ENCODE measurements at places on chromosomes 2 and 18.

- no peak for DNase-seq
These were observed 547.0 kb downstream of the NUP35 start for GRCh38 chr2:183671233-183671632.

DNA sequence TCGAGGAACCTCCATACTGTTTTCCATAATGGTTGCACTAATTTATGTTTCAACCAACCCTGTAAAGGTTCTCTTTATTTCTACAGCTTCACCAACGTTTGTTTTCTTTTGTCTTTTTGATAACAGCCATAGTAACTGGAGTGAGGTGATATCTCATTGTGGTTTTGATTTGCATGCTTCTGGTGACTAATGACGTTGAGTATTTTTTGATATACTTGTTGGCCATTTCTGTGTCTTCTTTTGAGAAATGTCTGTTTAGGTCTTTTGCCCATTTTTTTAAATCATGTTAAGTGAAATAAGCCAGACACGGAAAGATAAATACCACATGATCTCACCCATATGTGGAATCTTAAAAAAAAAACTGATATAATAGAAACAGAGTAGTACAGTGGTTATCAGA lies 74.8 kb upstream of the SMIM21 start:
- no peak for DNase-seq

DNA sequence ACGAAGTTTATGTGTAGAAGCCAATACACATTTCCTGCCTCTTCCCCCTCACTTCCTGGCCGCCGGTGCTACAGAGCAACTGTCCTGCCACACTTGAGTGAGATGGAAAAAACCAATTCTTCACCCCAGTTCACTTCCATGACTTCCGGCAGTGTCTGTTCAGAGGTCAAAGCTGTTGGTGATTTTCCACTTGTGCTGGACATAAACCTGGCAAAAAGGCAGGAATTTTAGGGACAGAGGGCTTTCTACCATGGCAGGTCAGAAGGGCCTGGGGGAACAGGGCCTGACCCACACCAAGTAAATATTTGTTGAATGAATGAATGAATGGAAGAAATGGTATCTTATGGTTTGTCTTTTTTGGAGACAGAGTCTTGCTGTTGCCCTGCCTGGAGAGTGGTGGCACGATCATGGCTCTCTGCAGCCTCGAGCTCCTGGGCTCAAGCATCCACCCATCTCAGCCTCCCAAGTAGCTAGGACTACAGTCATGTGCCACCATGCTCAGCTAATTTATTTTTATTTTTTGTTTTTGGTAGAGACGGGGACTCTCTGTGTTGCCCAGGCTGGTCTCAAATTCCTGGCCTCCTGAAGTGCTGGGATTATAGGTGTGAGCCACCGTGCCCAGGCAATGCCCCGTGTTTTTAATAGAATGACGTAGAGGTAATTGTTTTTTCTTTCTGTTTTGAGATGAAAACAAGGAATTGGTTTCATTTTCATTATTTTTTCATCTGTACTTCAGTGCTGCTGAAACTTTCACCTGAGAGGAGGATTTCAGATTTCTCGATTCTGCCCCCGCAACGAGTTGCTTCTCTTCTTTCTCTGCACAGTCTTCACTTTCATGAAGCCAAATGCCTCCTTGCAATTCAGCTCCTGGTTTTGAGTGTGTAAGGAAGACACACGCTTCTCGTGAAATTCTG lies 48.0 kb upstream of the LPIN2 start:
- no peak for DNase-seq

- no peak for DNase-seq
These were observed 15.8 kb downstream of the CWC22 start for GRCh38 chr2:179991344-179991743.

- no peak for DNase-seq
These were observed 170.0 kb downstream of the TXNL1 start for GRCh38 chr18:56468396-56468795.

- DNase-seq: no peak
These were observed 11.3 kb downstream of the AGPS start for GRCh38 chr2:177403838-177404237.

DNA sequence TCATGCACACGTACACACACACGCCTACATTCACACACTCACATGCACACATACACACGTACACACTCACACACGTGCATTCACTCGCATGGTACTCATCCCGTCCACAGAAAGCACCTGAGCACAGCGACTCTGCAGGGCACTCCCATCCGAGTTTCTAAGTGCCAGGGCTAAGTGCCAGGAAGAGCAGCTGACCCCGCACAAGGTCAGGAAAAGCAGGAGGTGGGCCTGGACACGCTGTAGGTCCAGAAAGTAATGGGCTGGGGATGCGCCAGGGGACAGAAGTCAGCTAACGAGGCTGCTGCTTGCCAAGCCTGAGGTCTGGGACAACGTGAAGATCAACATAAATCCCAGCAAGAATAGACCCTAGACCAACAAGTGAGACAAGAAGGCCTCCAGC lies 15.8 kb downstream of the ADI1 start:
- DNase-seq: no peak

- DNase-seq: no peak
These were observed 758 bp downstream of the LYPD1 start for GRCh38 chr2:132668987-132669907.

DNA sequence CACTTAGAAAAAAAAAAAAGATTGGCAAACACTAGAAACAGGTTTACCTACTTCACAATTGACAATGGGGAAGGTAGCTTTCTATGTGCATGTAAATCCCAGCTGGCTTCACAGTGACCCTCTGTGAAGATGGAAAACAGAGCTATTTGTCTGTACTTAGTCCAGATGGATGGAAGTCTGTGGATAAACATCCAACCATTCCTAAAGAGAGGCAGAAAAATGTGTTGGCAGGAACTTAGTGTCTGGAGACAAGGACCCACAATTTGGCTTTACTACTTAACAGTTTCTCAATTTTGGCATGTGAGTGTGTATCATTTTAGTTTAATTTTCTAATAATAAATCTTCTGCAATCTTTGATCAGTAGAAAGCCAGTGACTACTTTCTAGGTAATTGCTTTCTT lies 154.4 kb downstream of the RAD51AP2 start:
- no peak for DNase-seq

DNA sequence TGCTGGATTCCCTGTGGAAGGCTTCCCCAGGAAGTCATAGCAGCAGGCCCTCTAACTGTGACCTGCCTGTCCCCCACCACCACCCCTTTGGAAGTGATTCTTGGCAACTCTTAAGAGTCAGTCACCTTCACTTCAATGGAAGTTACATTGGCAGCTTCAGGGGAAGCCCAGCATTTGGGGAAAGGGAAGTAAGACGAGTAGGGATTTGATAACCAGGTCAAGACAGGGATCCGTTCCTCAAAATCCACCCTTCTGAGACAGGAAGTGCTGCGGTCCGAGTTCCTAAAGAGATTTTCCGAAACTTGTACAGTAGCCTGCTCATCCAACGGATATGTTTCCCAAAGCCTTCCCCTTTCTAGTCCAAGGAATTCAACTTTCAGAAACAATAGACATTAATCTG lies 54.2 kb downstream of the MRPL35 start:
- DNase-seq: no peak

GRCh38 chr2:205077159-205077558 lies 531.9 kb downstream of the PARD3B start:
- no peak for DNase-seq

GRCh38 chr2:70212298-70212932 lies 21.6 kb upstream of the C2orf42 start:
- no peak for DNase-seq

DNA sequence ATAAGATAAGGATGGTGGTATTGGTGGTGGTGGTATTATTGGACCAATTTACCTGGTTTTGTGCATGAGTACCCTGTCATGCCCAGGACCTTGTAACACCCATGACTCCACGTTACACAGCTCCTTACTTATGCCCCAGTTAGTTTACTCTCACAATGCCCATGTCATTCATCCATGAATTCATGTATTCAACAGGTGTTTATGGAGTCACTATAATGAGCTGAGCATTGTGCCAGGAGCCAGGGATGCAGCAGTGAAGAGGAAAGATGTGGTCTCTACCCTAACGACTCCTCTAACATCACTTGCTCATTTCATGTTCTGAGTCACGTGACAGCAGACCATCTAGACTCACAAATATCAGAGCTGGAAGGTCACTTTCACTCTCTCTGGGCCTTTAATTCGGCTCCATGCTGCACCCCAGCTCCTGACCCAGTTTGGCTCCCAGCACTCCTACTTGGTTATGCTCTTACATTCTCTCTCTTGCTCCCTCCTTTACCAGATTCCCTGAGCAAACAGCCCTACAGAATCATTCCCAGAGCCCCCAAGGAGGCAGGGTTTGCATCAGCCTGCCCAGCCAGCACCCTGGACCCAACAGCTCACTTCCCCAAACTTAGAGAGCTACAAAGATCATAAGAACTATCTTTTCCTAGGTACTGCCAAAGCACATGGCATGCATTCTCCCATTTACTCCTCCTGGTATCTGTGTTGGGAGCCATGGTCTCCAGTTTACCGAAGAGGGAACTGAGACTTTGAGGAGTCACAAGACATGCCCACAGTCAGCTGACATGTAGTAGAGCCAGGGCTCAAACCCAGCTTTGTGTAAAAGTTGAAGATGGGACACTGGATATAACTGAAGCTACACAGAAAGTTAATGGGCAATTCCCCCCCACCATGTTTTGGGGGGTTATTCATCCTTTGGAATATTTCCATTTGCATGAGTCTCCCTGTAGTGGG lies 449.9 kb downstream of the LRATD1 start:
- DNase-seq: no peak

DNA sequence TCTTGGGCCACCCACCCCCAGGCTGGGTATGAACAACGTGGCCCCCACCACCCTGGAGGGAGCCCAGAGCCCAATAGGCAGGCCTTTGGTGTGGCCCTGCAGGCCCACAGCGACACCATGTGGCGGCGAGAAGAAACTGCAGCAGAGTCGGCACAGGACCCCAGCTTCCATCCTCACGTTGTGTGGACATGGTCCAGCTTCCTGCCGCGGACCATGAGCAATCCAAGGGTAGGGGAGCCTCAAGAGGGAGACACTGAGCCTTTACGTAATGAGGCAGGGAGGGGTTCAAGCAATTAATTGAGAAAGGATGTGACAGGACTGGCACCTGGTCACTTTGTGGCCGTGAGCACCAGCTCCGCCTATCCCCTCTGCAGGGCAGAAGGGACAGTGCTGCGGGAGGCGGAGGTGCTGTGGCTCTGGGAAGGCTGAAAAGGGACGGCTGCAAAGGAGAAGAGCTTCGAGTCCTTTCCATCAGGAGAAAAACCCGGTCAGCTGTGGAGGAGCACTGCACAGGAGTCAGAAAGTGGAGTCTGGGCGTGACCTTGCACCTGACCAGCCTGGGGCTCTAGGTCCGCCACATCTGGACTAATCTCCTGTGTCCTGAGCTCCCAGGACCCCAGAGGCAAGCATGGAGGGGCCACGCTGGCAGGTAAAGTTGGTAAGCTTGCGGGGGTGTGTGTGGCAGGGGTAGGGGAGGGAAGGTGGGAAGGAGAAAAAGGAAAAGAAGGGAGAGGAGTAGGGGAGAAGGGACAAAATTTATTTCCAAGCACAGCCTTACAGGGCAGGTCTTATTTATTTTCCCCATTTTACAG lies 44.9 kb downstream of the TMEM37 start:
- DNase-seq: peak; percentile 68

- DNase-seq: no peak
These were observed 558.2 kb upstream of the LINC00305 start for GRCh38 chr18:64707052-64707451.

- no peak for DNase-seq
These were observed 55.6 kb downstream of the ITGB6 start for GRCh38 chr2:160144280-160144990.

GRCh38 chr2:118974103-118974993 lies 32.4 kb downstream of the MARCO start:
- DNase-seq: no peak

- DNase-seq: no peak
These were observed 2.5 kb downstream of the TLK1 start for GRCh38 chr2:171158036-171158789.

DNA sequence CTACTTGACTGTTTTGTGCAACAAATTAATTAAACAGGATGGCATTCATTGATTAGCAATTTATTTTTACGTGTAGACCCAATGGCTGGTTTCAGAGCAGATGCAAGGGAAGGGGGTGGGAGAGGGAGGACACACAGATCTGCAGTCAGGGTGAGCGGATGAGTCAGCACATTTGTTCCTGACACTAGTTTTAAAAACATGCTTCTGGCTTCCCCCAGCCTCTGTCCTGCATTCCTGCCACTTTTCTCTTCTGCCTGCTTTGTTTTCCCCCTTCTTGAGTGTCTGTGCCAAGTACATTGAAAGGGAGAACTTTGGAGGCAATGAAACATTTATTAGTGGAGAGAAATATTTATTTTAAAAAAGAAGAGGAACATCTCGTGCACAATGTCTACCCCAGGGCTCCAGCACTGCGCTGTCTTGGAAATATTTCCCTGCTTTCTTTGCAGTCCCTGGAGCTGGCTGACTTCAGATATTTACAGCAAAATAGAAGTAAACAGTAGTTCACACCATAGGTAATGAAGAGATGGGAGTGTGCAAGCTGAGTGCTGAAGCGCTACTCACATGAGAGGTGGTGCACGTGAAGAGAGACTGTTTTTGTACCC lies 52.2 kb downstream of the NRP2 start:
- no peak for DNase-seq

GRCh38 chr2:126891681-126892500 lies 6.8 kb upstream of the TEX51 start:
- no peak for DNase-seq

- no peak for DNase-seq
These were observed 48.0 kb downstream of the SERPINB8 start for GRCh38 chr18:64017870-64018269.

DNA sequence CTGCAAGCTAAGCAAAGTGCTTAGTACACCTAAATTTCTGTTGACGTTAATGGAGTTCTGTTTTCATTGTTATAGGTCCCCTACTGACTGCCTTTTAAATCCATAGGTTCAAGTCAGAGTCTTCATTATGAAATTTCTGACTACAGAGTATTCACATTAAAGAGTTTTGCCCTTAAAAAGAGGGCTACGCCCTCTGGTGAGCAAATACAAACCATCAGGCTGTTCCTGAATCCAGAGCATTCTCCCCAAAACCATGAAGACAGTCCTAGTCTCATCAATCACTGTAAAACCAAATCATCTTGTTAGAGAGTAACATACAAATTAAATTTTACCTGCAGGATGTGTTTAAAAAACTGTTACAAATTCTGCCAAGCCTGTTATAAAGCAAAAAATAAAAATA lies 1091.7 kb downstream of the TDRD15 start:
- DNase-seq: no peak

GRCh38 chr2:29582062-29582461 lies 339.3 kb downstream of the ALK start:
- DNase-seq: no peak

- no peak for DNase-seq
These were observed 32.1 kb downstream of the ZFP36L2 start for GRCh38 chr2:43194121-43194869.

GRCh38 chr18:63199743-63200241 lies 119.8 kb downstream of the BCL2 start:
- no peak for DNase-seq

GRCh38 chr2:2164326-2164917 lies 166.7 kb downstream of the MYT1L start:
- no peak for DNase-seq

DNA sequence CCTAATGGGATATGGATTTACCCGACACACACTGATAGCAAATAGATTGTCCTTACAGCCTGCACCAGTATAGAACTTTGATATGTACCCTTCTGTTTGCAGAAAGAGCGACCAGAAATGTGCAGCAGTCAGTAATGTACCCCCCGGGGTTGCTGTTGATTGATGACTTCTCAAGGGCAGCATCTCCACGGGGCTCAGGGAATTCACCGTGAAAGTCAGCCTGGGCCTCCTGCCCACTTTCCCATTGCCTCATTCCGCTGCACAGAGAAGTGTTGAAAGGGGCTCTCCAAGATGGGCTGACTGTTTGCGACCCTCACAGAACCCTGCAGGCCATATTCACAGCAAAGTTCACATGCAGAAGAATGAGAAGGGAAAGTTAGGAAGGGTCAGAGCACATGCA lies 241.3 kb downstream of the PRKCE start:
- no peak for DNase-seq

Data from GM12892 (cell line).